ENCODE measurements at places on chromosomes 1 and 21. TPM values are rescaled to one million over a fixed set of nuclear protein-coding genes. Genes with fewer than 3 reads are reported as not detected.

The ZNF648 gene
- total RNA-seq: 0.06 TPM

The AGMAT gene
- total RNA-seq: 3.6 TPM

The DNAI4 gene
- 6.5 TPM for total RNA-seq

The GSTM2 gene
- total RNA-seq: 175 TPM

The FCGR3A gene
- 11.4 TPM for total RNA-seq

The BCAS2 gene
- total RNA-seq: 28.7 TPM

The RXFP4 gene
- not detected for total RNA-seq

DNA sequence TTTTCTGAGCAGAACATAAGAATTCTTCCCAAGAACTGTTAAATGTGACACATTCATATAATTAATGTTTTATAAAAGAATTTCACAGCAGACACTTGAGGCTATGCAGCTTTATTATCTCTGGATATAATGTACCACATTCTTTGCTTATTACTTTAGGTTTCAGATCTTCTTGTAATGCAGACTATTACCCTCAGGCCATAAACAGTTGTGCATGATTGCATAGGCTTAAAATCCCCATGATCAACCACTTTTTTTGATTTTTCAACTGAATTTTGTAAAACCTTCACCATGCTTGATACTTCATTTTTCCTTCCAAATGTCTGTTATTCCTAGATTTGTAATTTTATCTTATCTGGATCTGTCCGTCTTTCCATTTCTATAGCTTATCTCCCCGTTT, 1355.7 kb downstream of the BRINP3 start:
- no peaks in the 10 kb centered on the region for H3K27me3 ChIP-seq
- H3K27ac ChIP-seq: no peak overlapping the region
- H3K4me3 ChIP-seq: no peak overlapping the region
- DNase-seq: no peak
- H3K4me1 ChIP-seq: no peaks in the 10 kb centered on the region

GRCh38 chr1:180503280-180503862, 994 bp upstream of the ACBD6 start:
- peak overlapping the region; percentile 94 for H3K4me3 ChIP-seq
- peaks cover 26% of the 10 kb centered on the region for H3K4me1 ChIP-seq
- no peaks in the 10 kb centered on the region for H3K27me3 ChIP-seq
- H3K27ac ChIP-seq: peak overlapping the region; percentile 92
- DNase-seq: no peak

GRCh38 chr1:238562341-238562740, 671.6 kb upstream of the ZP4 start:
- no peaks in the 10 kb centered on the region for H3K4me1 ChIP-seq
- no peak overlapping the region for H3K4me3 ChIP-seq
- H3K27ac ChIP-seq: no peak overlapping the region
- H3K27me3 ChIP-seq: no peaks in the 10 kb centered on the region

GRCh38 chr1:155250246-155250632, 5.0 kb downstream of the ENTREP3 start:
- no peaks in the 10 kb centered on the region for H3K27me3 ChIP-seq
- H3K4me3 ChIP-seq: peak overlapping the region; percentile 40
- H3K4me1 ChIP-seq: peaks cover 15% of the 10 kb centered on the region
- H3K27ac ChIP-seq: no peak overlapping the region
- DNase-seq: no peak

DNA sequence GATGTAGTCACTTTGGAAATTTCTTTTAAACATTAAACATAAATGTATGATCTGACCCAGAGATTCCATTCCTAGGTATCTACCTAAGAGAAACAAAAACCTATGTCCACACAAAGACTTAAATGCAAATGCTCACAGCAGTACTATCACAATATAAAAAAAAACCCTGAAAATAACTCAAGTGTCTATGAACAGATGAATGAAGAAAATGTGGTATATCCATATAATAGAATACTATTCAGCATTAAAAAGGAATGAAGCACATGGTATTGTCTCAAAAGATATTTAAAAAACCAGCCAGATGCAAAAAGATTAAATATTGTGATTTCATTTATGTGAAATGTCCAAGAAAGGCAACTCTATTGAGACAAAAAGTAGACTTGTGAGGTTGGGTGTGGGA, 48.3 kb downstream of the ADSS2 start:
- no peak overlapping the region for H3K27ac ChIP-seq
- H3K4me3 ChIP-seq: no peak overlapping the region
- DNase-seq: no peak
- H3K36me3 ChIP-seq: peaks cover 55% of the 10 kb centered on the region

DNA sequence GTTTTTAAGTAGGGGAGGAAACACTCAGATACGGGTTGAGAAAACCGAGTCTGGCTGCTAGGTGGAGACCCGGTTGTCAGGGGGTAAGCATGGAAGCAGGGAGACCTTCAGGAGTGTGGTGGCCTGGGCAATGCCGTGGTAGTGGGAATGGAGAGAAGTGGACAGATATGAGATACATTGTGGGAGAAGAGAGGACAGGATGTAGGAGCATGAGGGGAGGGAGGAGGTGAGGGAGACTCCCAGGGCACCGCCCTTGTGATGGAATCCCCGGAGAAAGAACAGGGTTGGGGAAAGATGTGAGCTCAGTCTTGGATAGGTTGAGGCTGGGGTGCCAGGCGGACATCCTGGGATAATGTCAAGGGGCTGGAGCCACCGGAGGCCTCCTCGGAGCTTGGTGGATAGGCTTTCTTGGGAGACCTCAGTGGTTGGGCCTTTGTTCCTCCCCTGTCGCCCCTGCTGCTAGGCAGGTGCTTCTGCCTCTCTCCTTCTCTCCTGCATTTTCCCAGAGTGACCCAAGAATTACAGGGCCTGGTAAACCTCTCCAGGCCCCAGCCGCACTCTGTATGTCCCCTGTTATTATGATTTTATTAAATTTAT, 21.3 kb downstream of the ZNF362 start:
- no peak for DNase-seq
- H3K4me3 ChIP-seq: no peak overlapping the region
- no peak overlapping the region for H3K27ac ChIP-seq
- peaks cover 60% of the 10 kb centered on the region for H3K36me3 ChIP-seq
- H3K4me1 ChIP-seq: no peaks in the 10 kb centered on the region

- H3K36me3 ChIP-seq: no peaks in the 10 kb centered on the region
- H3K4me1 ChIP-seq: no peaks in the 10 kb centered on the region
- no peaks in the 10 kb centered on the region for H3K27me3 ChIP-seq
- DNase-seq: peak; percentile 77
These were observed 53.1 kb downstream of the LMX1A start for GRCh38 chr1:165303386-165303785.
